ENCODE measurements at places on chromosomes 3 and 15. TPM values are rescaled to one million over a fixed set of nuclear protein-coding genes. Genes with fewer than 3 reads are reported as not detected.

DNA sequence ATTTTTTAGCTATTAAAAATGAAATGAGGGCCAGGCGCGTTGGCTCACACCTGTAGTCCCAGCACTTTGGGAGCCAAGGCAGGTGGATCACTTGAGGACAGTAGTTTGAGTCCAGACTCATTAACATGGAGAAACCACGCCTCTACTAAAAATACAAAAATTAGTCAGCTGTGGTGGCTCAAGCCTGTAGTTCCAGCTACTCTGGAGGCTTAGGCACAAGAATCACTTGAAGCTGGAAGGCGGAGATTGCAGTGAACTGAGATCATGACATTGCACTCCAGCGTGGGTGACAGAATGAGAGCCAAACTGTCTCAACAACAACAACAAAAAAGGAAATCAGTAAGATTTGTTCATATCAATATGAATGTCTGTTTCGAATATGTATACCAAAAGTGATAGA, 517.1 kb downstream of the ROBO1 start:
- no peak for DNase-seq

DNA sequence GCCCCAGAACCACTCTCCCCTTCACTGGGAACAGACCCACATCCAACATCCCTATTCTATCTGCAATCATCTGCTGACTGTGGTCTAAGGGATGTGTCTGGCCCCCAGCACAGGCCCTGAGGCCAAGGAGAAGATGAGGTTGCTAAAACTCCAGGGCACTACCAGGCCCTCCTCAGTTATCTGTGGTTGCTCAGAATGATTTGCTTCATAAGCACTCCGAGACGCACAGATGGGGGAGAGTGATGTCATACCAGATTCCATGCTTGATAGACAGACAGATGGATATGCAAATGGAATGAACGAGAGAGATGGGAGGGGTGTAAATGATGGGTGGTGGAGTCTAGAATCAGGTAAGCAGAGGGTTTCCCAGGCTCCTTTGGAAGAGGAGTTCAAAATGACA, 57.8 kb downstream of the CEMIP start:
- no peak for DNase-seq

GRCh38 chr3:168383573-168383972, 287.8 kb upstream of the GOLIM4 start:
- DNase-seq = no peak

DNA sequence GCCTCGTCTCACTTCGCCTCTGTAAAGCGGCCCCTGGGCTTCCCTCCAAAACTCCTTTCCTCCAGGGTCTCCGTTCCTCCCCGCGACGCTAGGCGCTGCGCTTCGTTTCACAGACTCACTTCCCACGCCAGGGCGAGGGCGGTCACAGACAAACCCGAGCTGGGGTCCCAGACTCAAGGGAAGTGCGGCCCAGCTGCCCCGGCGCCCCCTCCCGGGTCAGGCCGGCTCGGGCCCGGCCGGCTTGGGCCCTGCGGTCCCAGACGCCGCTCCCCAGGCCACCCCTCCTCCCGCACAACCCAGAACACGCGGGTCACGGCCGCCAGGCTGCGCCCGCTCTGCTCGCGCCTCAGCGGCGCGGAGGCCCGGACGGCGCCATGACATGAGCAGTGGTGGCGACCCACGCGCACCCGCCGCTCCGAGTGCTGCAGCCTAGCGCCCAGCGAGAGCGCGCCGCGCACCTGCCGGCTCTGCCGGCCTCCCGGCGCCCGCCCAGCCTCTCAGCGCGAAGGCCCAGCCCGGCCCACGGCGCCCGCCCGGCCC, 547 bp downstream of the NUP210 start:
- DNase-seq = no peak

GRCh38 chr3:72523429-72524151, 324.7 kb downstream of the SHQ1 start:
- DNase-seq = no peak

GRCh38 chr15:98731712-98732450, 83.5 kb downstream of the IGF1R start:
- no peak for DNase-seq

DNA sequence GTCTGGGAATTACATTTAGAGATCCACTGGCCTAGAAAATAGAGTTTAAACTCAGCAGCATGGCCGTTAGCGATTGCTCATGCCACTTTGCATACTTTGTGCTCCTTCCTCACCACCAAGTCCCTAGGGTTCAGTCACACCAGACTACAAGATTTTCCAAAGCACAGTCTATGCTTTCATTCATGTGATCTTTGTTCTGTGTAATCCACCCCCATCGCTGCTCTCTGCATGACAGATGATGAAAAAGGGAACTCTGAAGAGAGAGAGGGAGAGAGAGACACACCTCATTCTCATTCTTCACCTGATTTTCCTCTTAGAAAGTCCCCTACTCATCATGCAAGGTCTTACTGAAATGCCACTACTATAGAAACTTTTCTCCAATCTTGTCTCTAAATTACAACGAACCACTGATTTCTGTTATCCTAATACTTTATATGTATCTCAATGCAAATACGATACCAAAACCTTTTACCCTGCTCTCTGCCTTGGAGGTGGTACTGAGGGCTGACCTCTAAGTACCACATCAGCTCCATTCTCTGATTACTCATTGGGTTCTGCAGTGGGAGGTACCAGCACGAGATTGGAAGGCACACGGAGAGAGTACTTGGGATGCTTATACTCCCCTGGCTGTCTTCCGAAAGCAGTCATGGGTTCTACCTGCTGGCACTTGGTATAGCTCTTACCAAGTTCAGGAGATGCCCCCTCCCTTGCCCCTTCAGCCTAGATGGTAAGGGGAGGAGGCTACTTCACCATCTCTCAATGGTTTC, 1.1 kb upstream of the PARP15 start:
- DNase-seq = no peak

GRCh38 chr3:162765524-162765923, 1268.9 kb downstream of the OTOL1 start:
- DNase-seq = no peak

DNA sequence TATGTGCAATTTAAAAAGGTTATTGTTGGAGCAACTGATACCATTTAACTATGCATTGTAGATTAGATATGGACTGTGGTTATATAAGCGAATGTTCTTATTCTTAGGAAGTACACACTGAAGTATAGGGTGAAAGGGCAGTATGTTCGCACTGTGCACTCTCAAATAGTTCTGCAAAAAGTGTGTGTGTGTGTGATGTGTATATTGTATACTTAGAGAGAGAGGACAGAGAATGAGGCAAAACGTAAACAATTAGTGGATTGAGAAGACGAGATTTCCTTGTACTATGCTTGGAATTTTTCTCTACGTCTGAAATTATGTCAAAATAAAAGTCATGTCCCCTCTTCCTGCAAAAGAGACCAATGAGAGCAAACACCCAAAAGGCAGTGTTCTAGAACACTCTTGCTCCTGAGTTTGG, 30.4 kb downstream of the LSM3 start:
- DNase-seq = peak; percentile 86

DNA sequence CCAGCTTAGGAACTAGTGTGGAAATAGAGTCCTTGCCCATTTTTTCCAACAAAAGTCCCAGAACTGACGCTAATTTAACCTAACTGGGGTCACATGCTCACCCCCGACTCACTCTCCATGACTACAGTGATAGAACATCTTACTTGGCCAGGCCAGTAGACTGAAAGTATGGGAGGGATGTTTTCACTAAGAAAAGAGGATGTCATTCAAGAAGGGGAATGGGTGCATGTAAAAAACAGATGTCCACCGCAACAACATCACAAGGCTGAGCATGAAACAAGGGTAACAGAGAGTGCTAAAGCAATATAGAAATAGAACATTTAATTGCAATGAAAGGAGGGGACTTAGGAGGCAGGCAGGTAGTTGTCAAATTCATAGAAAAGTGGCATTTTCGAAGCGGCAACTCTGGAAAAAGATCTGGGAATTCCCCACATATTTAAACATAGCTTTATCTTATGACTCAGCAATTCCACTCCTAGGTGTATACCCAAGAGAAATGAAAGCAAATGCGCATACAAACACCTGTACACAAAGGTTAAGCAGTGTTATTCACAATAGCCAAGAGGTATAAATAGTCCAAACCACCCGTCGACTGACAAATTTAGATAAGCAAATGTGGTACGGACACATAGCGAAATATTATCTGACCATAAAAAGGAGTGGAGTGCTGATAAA, 41.1 kb upstream of the UBE2E2 start:
- DNase-seq = no peak

GRCh38 chr15:32706704-32707103, 11.1 kb upstream of the GREM1 start:
- DNase-seq = peak; percentile 79

DNA sequence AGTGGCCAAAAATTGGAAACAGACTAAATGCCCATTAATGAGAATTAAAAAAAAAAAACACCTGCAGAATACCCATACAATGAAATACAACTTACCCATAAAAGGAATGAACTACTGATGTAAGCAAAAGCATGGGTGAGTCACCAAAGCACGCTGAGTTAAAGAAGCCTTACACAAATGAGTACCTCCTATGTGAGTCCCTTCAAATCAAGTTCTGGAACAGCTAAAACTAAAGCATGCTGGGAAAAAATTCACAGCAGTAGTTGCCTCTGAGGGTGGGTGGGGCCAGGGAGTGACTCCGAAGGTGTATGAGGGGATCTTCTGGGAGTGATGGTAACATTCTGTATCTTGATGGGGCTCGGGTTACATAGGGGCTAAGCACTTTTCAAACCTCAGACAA, 11.4 kb downstream of the MYO5C start:
- no peak for DNase-seq

Gene ATP2B2
- not detected for total RNA-seq

Gene PARP3
- 25.1 TPM for total RNA-seq
